ENCODE measurements at places on chromosomes 6 and 20. TPM values are rescaled to one million over a fixed set of nuclear protein-coding genes. Genes with fewer than 3 reads are reported as not detected.

DNA sequence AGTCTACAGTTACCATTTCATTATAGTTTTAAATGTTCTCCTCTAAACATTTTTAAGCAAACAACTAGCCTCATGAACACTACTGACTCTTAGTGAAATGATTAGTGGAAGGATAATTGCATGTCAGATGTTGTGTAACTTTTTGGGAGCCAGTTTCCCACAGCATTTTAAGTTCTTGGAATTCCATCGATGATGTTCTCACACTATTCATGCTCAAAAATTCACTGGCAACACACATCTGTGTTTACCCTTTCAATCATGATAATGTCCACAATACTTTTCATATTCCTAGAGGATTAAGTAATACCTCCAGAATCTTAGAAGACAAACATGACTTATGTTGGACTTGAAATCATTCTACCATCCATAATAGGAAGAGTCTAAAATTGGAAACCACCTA, 678.1 kb upstream of the ID4 start:
- no peaks in the 10 kb centered on the region for H3K27me3 ChIP-seq
- no peak for DNase-seq
- peaks cover 72% of the 10 kb centered on the region for H3K4me1 ChIP-seq
- H3K27ac ChIP-seq = peak overlapping the region; percentile 85

DEFB125 gene
- total RNA-seq = not detected

- H3K4me3 ChIP-seq = no peak overlapping the region
- H3K4me1 ChIP-seq = peaks cover 10% of the 10 kb centered on the region
- no peaks in the 10 kb centered on the region for H3K27me3 ChIP-seq
- DNase-seq = no peak
Observed at GRCh38 chr6:18179770-18180356, 24.6 kb downstream of the KDM1B start.

- H3K27ac ChIP-seq = no peak overlapping the region
- peaks cover 71% of the 10 kb centered on the region for H3K27me3 ChIP-seq
Observed at GRCh38 chr20:57259121-57259937, 7.1 kb downstream of the BMP7 start.

SH3BGRL2 gene
- 2.7 TPM for total RNA-seq

- no peak overlapping the region for H3K27ac ChIP-seq
- no peaks in the 10 kb centered on the region for H3K36me3 ChIP-seq
- peaks cover 27% of the 10 kb centered on the region for H3K27me3 ChIP-seq
- no peaks in the 10 kb centered on the region for H3K4me1 ChIP-seq
- no peak for DNase-seq
Observed at GRCh38 chr6:36301085-36301658, 31.3 kb downstream of the PNPLA1 start.

TMC2 gene
- not detected for total RNA-seq

GRCh38 chr6:127514773-127515227, 4.3 kb downstream of the MTCL3 start:
- peaks cover 36% of the 10 kb centered on the region for H3K27me3 ChIP-seq
- no peak overlapping the region for H3K27ac ChIP-seq
- H3K4me1 ChIP-seq = peaks cover 28% of the 10 kb centered on the region
- H3K4me3 ChIP-seq = peak overlapping the region; percentile 75
- H3K36me3 ChIP-seq = peaks cover 4% of the 10 kb centered on the region
- no peak for DNase-seq

RIMS1 gene
- 5.7 TPM for total RNA-seq

TNF gene
- total RNA-seq = not detected

GRCh38 chr6:22852101-22852500, 282.7 kb downstream of the HDGFL1 start:
- H3K4me1 ChIP-seq = peaks cover 34% of the 10 kb centered on the region
- no peak overlapping the region for H3K4me3 ChIP-seq
- no peak for DNase-seq

DNA sequence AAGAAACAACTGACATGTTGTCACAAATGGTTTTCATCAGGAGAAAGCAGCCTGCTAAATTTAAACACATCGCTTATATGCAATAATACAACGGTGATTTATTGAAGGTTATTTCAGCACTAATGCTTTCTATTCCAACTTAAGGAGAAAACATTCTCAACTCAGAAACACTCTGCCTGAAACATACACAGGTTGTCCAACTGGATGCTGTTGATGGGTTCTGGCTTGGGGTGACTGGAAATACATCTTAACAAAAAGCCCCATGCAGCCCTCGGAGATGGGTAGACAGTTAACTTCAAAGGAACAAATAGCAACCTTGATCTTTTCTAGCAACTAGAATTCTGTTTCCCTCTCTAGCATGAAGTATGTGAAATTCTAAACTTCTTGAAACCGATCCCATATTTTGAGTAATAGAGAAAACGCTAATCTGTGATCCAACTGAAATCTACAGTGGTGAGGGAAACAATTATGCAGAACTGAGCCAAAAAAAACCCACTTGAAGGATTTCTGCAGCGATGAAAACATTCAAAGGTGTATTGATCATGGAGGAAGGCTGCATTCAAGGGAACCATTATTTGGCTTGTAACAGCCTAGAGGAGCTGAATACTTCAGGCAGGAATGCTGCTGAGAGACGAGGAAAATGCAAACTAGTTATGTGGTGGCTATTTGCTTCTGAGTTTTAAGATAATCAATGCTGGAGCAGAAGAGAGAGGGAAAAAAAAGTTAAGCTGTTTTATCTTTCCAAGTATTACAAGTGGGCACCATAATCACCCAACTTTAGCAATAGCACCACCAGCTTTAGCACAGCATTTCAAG, 6.9 kb downstream of the ZMYND8 start:
- peaks cover 9% of the 10 kb centered on the region for H3K4me1 ChIP-seq
- H3K27ac ChIP-seq = no peak overlapping the region
- DNase-seq = no peak
- no peaks in the 10 kb centered on the region for H3K27me3 ChIP-seq
- H3K36me3 ChIP-seq = peaks cover 10% of the 10 kb centered on the region
- H3K4me3 ChIP-seq = no peak overlapping the region

DNA sequence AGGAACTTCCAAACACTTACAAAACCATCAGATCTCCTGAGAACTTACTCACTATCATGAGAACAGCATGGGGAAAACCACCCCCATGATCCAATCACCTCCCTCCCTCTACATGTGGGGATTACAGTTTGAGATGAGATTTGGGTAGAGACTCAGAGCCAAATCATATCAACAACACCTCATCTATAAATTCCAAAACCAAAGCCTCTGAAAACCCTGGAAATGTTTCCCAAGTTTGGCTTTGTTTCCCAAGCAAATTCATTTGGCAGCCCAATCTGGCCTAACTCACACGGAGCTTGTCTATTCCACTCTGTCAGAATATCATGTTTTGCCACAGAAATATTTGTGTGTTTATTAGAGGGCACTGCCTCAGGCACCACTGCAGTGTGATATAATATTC, 142.6 kb downstream of the COL9A1 start:
- peaks cover 4% of the 10 kb centered on the region for H3K27me3 ChIP-seq
- H3K27ac ChIP-seq = no peak overlapping the region
- H3K36me3 ChIP-seq = peaks cover 1% of the 10 kb centered on the region
- no peaks in the 10 kb centered on the region for H3K4me1 ChIP-seq

TOMM6 gene
- 129 TPM for total RNA-seq

TMEM244 gene
- not detected for total RNA-seq

GRCh38 chr20:35468671-35469334, 13.4 kb downstream of the CEP250 start:
- peaks cover 26% of the 10 kb centered on the region for H3K36me3 ChIP-seq
- H3K27ac ChIP-seq = no peak overlapping the region
- DNase-seq = no peak
- no peaks in the 10 kb centered on the region for H3K27me3 ChIP-seq
- H3K4me3 ChIP-seq = no peak overlapping the region

CST7 gene
- total RNA-seq = not detected

GABRR2 gene
- total RNA-seq = 1.4 TPM

- H3K4me1 ChIP-seq = peaks cover 23% of the 10 kb centered on the region
- H3K27ac ChIP-seq = peak overlapping the region; percentile 88
- peak overlapping the region; percentile 2 for H3K4me3 ChIP-seq
- H3K27me3 ChIP-seq = no peaks in the 10 kb centered on the region
Observed at GRCh38 chr6:148565930-148566663, 180.7 kb upstream of the UST start.

- no peak overlapping the region for H3K27ac ChIP-seq
- H3K36me3 ChIP-seq = peaks cover 15% of the 10 kb centered on the region
- DNase-seq = no peak
- no peaks in the 10 kb centered on the region for H3K27me3 ChIP-seq
Observed at GRCh38 chr6:33452496-33452895, 1.9 kb upstream of the ZBTB9 start.

DNA sequence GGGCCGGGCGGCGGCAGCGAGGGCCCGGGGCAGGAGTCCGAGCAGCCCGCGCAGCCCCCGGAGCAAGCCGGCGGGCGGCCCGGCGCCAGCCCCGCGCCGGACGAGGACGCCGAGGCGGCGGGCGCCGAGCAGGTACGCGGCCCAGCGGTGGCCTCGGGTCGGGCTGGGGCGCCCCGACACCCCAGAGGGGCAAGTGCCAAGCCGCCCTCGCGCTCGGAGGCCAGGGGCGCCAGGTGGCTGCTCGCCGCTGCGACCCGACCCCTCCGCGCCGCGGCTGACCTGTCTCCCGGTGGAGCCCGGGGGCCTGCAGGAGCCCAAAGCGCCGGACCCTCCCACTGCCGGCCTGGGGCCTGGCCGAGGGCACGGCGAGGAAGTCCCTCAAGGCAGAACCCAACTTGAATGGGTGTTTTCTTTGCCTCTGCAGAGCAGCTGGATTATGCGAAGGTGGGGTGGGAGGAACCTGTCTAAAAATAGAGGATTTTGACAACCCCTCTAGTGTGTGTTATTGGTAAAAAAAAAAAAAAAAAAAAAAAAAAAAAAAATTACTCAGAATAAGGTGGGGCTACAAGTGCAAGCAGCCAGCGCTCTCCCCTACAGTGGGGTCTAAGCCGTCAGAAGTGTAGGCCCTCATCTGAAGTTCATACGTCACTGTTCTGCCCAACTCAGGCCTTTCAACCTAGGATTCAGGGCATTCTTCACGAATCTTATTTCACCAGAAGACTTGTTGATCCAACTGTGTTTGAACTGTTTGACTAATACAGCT, 609 bp downstream of the OGFRL1 start:
- no peaks in the 10 kb centered on the region for H3K27me3 ChIP-seq
- peak overlapping the region; percentile 69 for H3K4me3 ChIP-seq
- peaks cover 1% of the 10 kb centered on the region for H3K36me3 ChIP-seq

NHSL1 gene
- total RNA-seq = 17.2 TPM

DNA sequence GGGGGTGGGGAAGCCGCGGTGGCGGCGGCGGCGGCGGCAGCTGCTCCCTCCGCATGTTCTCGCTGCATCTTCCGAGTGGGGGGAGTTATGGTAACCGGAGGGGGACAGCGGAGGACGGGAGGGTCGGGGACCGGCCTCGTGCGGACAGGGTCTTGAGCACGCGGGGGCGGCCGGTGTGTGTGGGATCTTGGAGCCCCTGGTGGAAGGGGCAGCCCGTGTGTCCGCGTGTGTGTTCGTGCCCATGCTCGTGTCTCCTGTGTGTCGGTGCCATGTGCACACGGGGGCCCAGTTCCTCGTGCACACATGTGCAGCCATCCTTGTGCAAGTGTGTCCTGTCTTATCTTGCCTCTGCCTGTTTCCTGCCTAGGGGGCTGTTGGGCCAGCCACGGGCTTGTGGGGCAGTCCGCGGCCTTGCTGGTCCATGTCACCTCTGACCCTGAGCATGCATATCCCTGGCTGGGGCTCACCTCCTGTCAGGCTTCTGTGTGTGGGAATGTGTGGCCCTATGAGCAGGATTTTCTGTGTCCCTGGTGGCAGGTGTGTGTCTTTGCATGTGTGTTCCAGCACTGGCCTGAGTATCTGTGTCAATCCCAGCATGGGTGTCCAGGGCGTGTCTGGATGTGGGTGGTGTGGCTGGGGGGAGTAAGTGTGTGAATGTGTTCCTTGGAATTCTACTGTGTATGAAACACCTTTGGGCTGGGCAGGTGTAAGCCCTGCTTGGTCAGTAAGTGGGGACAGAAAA, 8.5 kb downstream of the SYNGAP1 start:
- peaks cover 76% of the 10 kb centered on the region for H3K4me1 ChIP-seq
- H3K36me3 ChIP-seq = peaks cover 8% of the 10 kb centered on the region
- H3K4me3 ChIP-seq = peak overlapping the region; percentile 70
- no peak for DNase-seq

GRCh38 chr6:38091613-38092012, 272.1 kb downstream of the ZFAND3 start:
- no peaks in the 10 kb centered on the region for H3K27me3 ChIP-seq
- H3K36me3 ChIP-seq = peaks cover 5% of the 10 kb centered on the region

GRCh38 chr20:56433880-56434255, 21.8 kb downstream of the CASS4 start:
- no peak overlapping the region for H3K4me3 ChIP-seq
- no peak for DNase-seq
- no peaks in the 10 kb centered on the region for H3K27me3 ChIP-seq
- H3K27ac ChIP-seq = no peak overlapping the region
- peaks cover 31% of the 10 kb centered on the region for H3K4me1 ChIP-seq
- H3K36me3 ChIP-seq = no peaks in the 10 kb centered on the region

CRISP3 gene
- not detected for total RNA-seq

DNA sequence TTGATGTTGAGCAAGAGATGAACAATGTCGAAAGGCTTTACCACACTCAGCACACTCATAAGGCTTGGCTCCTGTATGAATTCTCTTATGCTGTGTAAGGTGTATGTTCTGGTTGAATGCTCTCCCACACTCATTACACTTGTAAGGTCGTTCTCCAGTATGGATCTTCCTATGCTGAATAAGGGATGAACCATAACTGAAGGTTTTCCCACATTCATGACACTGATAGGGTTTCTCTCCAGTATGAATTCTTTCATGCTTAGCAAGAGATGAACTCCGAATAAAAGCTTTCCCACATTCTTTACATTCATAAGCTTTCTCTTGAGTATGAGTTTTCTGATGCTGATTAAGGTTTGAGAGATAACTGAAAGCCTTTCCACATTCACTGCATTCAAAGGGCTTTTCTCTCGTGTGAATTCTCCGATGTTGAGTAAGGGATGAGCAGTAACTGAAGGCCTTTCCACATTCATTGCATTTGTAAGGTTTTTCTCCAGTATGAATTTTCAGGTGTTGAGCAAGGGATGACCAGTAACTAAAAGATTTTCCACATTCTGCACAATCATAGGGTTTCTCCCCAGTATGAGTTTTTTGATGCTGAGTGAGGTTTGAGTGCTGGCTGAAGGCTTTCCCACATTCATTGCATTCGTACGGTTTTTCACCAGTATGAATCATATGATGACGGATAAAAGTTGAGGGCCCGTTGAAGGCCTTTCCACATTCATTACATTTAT, 21.1 kb downstream of the ZNF184 start:
- no peak overlapping the region for H3K4me3 ChIP-seq

- H3K4me3 ChIP-seq = no peak overlapping the region
- DNase-seq = no peak
- H3K27me3 ChIP-seq = no peaks in the 10 kb centered on the region
- H3K27ac ChIP-seq = no peak overlapping the region
Observed at GRCh38 chr6:111842271-111842822, 30.9 kb downstream of the FYN start.

GRCh38 chr6:5636210-5637030, 370.3 kb downstream of the NRN1 start:
- no peak overlapping the region for H3K4me3 ChIP-seq
- H3K27me3 ChIP-seq = no peaks in the 10 kb centered on the region
- no peak overlapping the region for H3K27ac ChIP-seq
- no peaks in the 10 kb centered on the region for H3K4me1 ChIP-seq
- H3K36me3 ChIP-seq = peaks cover 3% of the 10 kb centered on the region

Measured in chondrocyte (in vitro differentiated cells).